ENCODE measurements at places on chromosomes 11 and 22.

- DNase-seq, result no peak
These were observed 39.7 kb downstream of the TIMP3 start for GRCh38 chr22:32841175-32841574.

- DNase-seq, result no peak
These were observed 12.9 kb downstream of the BIRC3 start for GRCh38 chr11:102330231-102330630.

DNA sequence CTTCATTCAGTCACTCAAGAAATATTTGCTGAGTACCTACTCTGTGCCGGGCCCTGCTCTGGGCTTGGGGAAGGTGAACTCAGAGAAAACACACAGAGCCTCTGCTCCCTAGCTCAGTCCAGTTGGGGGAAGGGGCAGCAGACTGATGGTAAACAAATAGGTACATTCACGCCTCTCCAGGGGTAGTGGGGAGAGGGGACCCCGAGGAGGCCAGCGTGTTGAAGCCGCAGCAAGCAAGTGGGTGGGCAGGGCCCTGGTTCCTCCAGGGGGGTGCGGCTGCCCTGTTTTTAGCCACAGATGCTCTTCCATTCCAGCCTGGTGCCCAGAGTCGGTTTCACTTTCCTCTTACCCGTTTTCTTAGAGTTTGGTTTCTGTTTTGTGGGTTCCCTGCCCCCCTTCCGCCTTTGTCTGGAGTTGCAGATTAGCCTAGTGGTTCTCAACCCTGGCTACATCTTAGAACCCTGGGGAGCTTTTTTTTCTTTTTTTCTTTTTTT is 8.7 kb downstream of the DRAP1 start:
- peak; percentile 73 for DNase-seq

- no peak for DNase-seq
These were observed 128.3 kb downstream of the CRYBB2 start for GRCh38 chr22:25347752-25348102.

- DNase-seq, result peak; percentile 44
These were observed 20.5 kb upstream of the CCDC134 start for GRCh38 chr22:41779929-41780505.

- DNase-seq, result peak; percentile 91
These were observed 116.6 kb upstream of the GRK3 start for GRCh38 chr22:25447686-25448434.

DNA sequence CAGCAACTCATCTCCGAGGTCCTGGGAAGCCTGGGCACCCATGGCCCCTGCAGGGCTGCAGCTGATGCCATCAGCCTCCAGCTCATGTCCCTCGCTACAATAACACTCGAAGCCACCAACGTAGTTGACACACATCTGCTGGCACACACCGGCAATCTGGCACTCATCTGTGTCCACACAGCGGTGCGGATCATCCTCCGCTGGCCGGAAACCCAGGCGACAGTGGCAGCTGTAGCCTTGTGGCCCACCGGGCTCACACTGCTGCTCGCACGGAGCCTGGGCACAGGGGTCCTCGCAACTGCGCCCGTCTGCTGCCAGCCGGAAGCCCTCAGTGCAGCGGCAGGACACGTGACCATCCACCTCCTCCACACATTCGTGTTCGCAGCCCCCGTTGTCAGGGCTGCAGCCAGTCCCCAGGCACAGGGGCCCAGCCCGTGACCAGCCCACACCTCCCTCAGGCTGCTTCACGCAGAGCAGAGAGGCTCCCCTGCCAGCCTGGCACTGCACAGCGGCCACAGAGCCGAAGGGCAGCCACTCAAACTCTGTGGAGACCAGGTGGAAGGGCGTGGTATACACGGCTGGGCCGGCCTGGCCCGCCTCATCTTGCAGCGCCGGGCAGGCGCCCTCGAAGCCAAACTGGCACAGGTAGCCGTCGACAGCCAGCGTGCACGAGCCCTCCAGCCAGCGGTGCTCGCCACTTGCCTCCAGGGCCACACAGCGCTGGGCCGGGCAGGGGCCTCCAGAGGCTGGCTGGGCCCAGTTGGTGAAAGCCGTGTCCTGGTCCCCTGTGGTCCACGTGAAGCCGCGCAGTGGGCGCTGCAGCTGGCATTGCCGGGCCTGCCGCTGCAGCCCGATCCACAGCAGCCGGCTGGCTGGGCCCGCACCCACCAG is 678 bp downstream of the CD248 start:
- DNase-seq, result no peak

GRCh38 chr11:43576803-43577521 is 103.6 kb upstream of the HSD17B12 start:
- DNase-seq, result peak; percentile 36

GRCh38 chr11:130675371-130675821 is 227.0 kb downstream of the ADAMTS15 start:
- no peak for DNase-seq

DNA sequence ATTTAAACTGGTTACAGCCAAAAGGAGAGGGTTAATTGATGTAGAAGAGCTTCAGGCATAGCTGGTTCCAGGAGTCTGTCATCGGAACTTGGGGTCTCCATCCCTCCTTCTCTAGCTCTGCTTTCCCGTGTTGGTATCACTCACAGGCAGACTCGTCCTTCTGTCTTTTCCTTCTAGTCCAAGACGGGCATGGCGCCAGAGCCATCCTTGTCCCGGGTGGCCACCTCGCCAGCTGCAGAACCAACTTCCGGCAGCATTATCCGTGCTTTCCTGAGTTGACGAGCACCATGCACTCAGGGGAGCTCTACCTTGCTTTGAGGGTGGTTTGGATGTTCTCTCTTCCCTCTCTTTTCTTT is 14.7 kb downstream of the LINC01488 start:
- no peak for DNase-seq

- DNase-seq, result peak; percentile 68
These were observed 1.2 kb downstream of the TSPO start for GRCh38 chr22:43152357-43153071.

DNA sequence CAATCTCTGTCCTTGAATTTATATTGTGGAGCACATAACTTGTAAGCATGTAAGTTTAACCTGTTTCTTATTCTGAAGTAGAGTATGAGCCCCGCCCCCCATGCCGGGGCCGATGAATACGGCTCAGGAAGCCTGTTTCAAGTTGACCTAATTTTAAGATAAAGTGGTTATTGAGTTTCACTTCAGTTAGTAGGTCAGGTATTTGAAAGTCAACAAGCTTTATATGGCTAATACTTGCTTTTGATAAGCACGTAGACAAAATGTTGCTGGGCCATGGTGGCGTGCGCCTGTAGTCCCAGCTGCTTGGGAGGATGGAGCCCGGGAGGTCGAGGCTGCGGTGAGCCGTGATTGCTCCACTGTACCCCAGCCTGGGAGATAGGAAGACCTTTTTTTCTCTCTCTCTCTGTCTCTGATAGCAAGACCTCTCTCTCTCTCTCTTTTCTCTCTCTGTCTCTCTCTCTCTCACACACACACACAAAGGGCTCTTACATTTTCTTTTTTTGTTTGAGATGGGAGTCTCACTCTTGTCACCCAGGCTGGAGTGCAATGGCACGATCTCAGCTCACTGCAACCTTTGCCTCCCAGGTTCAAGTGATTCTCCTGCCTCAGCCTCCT is 14.4 kb downstream of the YWHAH start:
- no peak for DNase-seq

- DNase-seq, result no peak
These were observed 3.2 kb upstream of the SYT8 start for GRCh38 chr11:1831338-1832210.

DNA sequence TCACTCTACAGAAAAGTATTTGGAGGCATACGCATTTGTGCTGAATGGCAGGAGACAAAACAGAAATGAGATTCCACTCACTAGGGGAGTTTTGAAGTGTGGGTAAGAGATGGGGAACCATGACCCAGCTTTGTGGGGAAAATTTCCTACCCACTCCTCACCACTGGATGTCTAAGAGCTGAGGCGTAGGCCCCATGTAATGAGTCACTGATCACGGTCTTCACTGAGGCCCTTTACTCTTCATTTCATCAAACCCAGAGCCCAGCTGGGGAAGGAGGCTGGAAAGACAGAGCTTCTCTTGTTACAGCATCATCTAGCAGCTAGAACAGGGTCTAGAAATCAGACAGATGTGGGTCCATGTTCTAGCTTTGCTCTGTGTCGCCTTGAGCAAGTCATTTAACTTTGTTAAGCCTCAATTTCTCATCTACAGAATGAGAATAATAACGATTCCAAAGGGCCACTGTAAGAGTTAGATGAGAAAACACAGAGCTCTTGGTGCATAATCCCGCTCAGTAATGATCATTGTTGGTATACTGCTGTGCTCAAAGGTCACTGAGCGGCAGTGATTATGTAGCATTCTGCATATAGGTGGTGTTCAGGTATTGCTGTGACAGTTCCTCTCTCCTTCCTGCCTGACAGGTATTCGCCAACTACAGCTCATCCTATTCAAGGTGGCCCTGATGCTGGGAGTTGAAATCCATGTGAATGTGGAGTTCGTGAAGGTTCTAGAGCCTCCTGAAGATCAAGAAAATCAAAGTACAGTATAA is 97.2 kb downstream of the MICAL2 start:
- peak; percentile 69 for DNase-seq

DNA sequence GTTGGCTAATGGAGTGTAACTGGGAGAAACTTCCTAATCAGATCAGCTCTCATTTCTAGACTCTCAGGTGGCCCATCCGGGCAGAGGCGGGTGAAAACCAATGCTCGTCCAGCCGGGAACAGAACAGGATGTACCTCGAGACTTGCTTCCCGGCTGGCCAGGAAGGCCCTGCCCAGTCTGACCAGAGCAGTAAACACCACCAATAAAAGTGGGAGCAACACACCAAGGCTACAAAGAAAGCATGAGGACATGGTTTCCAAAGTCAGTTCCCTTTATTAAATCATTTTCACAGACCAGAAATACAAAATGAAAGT is 940 bp upstream of the TNKS1BP1 start:
- no peak for DNase-seq

DNA sequence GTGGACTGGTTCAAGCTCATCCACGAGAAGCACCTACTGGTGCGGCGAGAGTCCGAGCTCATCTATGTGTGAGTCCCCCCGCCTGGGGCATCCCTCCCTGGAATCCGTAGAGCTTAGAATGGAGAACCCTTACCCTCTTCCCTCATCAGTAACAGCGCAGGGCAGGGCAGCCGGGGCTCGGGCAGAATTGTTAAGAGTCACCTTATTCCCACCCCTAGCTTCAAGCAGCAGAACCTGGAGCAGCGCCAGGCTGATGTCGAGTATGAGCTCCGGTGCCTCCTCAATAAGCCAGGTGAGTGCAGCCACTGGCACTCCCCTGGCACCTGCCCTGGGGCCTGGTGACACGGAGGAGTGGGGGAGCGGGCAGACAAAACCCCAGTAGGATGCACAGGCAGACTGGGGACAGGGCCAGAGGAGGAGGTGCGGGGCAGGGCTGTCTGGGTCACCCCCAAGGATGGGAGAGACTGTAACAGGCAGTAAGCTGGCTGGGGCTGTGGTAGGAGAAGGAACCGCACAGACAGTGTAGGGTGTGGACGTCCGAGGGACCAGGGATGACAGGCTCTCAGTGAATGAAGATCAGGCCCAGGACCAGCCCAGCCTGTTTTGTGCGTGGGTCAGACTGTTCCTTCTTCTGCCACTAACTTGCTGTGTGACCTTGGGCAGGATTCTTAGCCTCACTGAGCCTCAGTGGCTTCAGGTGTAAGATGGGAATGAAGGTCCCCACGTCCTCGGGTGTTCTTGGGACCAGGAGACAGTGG is 20.4 kb downstream of the C22orf23 start:
- DNase-seq, result no peak

- DNase-seq, result no peak
These were observed 192.6 kb downstream of the DSCAML1 start for GRCh38 chr11:117604336-117604995.

- DNase-seq, result no peak
These were observed 223.6 kb downstream of the SWAP70 start for GRCh38 chr11:9887472-9887871.

- DNase-seq, result no peak
These were observed 16.7 kb downstream of the MMP7 start for GRCh38 chr11:102513869-102514268.
